ENCODE measurements at places on chromosomes 5 and 9.

- no peak for DNase-seq
Measured at GRCh38 chr5:179865491-179866240, 7.0 kb upstream of the MRNIP start.

DNA sequence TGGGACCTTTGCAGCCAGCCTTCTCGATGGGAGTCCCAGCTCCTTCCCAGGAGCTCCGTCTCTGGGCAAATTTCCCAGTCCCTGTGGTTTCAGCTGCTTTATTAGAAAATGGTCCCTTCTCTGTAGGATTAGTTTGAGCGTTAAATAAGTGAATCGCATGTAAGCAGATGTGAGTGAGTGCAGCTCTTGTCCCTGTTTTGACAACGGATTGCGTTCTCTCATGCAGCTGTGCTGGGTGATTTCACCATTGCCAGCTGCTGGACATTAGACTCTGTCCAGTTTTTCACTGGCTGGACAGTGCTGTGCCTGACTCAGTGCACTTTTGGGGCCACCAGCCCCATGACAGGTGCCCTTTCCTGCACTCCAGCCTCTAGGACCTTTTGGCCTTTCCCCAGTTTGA lies 11.6 kb upstream of the CEL start:
- no peak for DNase-seq

- no peak for DNase-seq
Measured at GRCh38 chr5:25619273-25619672, 974.5 kb upstream of the CDH10 start.

DNA sequence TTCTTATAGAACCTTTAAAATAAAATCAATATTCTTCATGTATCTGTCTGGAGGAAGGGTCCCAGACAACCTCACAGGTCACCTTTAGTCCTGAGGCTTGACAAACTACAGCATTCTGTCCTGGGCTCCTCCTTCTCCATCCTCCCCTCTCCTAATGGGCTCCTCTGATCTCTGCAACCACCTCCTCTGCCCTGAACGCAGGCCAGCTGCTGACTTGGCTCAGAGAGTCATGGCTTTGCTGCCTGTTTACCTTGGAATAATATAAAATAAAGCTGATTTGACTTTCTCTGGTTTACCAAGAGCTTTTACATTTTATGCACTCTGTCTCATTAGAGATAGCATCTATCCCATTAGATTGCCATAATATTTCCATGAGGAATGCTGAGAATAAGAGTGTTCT lies 159.4 kb downstream of the SEMA6A start:
- no peak for DNase-seq

- DNase-seq = no peak
Measured at GRCh38 chr9:135227641-135228251, 140.3 kb downstream of the OLFM1 start.

DNA sequence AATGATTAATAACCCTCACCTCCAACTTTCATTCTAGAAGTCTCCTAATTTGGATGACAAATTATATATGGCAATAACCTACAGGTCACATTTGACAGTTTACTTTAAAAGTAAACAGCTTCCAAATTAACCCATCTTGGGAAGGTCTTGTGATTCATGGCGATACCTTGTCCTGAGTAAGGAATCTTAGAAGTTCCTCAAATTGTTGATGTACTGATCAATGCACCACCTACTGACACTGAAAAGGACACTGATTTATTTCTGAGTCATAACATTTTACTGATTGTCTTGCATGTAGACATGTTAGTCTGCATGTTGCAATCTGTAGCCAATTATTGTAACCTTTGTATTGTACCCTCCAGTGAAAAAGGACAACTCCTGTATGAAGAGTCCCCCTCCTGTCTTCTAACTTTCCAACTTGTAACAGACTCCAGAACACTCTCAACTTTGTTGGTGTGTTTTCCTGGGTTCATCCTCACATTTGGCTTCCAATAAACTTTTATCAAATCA lies 16.0 kb upstream of the SLC22A5 start:
- no peak for DNase-seq

Measured in stimulated activated CD8-positive, alpha-beta memory T cell treated with anti-CD3 and anti-CD28 coated beads, Interleukin-12 subunit alpha, Interleukin-12 subunit beta, amount 100 ng/mL, for 4 hours (primary cell).